ENCODE measurements at places on chromosomes 16 and 17.

DNA sequence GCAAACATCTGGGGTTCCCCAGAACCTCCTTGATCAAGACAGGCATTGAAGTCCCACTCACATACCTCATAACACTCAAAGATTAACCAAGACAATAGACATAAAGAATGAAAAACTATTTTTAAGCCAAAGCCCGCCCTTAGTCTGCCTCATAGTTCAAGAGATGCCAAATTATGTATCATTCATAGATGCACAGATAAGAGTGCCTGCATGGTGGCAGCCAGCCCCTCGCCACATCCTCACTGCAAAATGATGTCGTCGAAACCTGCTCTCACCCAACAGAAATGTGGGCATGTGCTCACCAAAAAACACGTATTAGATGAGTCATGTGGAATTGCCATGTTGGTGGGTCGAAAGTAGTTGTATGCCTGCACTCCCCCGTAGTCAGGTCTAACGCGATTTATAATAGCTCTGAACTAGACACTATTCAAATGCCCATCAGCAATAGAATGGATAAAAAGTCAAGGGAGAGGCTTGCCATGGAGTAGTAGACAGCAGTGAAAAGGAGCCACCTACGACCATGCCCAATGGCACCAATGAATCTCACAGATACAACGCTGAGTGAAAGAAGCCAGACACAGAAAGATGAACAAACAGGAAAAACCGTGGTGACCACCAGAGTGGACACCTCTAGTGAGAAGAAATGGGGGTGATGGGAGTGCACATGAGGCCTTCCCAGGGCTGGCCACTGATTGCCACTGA is 64.8 kb downstream of the C16orf95 start:
- DNase-seq: no peak

DNA sequence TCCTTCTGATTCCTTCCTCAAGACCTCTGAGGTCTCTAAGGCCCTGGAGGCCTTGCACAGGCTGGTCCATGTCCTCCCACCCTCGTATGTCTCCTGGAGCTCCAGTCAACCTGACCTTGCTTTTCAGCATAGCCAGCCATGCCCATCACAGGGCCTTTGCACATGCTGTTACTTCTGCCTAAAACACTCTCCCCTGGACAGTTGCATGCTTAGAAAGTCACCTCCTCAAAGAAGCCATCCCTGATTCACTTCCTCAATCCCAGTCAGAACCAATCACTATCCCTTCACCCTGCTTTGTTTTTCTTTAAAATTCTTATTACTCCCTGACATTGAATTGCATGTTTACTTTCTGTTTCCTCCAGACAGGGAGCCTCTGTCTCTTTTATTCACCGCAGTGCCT is 322.1 kb upstream of the CCL2 start:
- DNase-seq: no peak

DNA sequence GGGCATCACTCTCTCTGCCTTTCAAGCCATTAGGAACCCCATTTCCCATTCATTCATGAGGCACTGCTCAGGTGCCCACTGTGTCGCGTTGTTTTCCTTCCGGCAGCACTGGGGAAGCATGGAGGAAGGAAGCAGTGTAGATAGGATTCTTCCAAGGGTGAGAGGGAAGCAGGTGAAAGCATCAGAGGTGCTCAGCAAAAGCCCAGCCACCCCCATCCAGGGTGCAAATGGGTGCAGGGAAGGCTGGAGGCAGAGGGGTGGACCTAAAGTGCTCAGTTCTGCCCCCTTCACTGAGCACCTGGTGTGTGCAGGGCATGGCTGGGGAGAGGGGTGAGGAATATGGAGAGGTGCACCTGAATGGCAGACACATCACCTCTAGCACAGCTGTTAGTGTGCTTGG is 3.4 kb upstream of the NXPH3 start:
- DNase-seq: no peak

GRCh38 chr17:29138184-29138955 is 41.8 kb downstream of the MYO18A start:
- no peak for DNase-seq

DNA sequence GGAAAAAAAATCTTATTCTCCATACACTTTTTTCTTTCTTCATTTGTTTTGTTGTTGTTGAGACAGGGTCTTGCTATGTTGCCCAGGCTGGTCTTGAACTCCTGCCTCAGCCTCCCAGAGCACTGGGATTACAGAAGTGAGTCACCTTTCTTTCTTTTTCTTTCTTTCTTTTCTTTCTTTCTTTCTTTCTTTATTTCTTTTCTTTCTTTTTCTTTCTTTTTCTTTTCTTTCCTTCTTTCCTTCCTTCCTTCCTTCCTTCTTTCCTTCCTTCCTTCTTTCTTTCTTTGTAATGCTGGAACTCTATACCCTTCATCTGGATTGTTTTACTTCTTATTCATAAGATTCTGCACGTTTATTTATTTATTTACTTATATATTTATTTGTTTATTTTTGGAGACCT is 94.5 kb upstream of the TNRC6A start:
- no peak for DNase-seq

GRCh38 chr17:14505606-14506005 is 204.7 kb downstream of the HS3ST3B1 start:
- DNase-seq: no peak

Measured in activated gamma-delta T cell (primary cell).